ENCODE measurements at places on chromosomes 6 and 20.

DNA sequence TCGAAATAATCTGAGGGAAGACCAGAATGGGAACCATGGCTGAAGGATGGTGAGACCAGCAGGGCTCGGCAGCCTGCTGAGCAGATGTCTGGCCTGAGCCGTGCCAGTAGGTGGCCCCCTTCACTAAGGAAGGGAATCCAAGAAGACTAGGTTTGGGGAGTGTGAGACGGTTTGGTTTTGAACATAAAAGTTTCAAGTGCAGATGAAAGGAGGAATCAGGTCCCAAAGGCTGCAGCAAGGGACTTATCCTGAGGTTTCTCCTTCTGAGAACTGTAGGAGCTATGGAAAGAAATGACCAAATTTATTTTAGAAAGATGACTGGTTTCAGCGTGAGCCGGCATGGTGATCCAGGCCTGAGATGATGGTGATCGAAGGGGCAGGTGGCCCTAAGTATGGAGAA is 4.6 kb upstream of the OSER1 start:
- DNase-seq = peak; percentile 50

DNA sequence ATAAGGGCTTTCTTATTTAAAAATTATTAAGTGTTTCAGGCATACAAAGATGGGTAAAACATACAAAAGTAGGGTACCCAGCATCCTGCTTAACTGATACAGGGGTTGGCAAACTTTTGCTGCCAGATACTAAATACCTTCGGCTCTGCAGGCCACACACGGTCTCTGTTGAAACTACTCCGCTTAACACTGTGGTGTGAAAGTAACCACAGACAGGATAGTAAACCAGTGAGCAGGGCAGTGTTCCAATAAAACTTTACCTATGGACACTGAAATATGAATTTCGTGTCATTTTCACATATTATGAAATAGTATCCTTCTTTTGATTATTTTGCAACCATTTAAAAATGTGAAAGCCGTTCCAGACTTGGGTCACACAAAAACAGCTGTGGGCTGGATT is 92.4 kb downstream of the EYA2 start:
- DNase-seq = no peak

GRCh38 chr6:14818422-14818884 is 427.4 kb upstream of the JARID2 start:
- DNase-seq = no peak

DNA sequence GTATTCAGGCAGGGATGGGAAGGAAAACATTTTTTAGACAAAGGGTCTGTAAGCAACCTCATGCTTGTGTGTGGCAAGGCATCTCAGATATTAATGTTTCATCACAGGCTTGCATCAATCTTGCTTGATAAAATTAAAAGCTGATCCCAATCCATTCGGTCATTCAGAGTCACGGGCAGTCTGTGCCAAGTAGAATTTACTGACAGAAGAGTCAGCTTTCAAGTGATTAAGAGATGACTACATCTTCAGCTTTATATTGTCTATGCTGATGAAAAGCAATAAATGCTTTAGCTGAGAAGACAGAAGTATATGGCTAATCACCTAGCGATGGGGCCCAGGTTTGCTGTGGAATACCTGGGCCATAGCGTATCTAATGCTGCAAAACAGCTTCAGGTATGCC is 3.5 kb downstream of the PLEKHG1 start:
- no peak for DNase-seq

DNA sequence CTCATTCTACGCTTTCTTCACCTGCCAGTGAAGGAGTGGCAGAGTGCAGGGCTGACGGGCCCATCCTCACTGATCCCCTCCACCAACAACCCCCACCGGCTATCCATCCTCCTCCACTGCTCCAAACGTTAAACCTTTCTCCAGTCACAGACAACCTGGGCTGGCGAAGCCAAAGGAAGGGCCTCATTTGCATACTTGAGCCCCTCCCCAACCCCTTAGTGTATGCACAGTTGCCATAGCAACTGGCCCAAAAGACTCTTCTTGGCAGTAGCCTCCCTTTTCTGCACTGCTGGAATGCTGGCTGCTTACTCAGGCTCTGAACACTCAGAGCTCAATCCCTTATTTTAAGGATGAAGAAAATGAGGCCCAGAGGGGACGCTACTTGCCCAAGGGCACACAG is 130.3 kb downstream of the GRM4 start:
- DNase-seq = no peak

DNA sequence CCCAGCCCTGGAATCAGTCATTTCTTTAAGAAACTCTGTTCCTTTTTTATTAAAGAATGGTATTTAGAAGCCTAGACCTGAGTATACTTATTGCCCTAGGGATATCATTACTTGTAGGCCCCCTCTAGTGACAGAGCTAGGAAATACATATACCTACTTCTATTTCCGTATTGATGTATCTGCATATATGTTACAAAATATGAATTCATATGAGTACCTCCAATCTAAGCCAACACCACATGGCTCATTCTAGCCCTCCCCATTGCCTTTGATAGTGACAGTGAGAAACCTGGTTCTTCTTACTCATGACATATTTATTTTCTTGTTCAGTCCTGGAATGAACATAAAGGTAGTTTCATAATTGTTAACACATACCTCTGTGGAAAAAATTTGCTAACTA is 137.2 kb downstream of the FARS2 start:
- no peak for DNase-seq

- no peak for DNase-seq
Measured at GRCh38 chr6:12977806-12978205, 261.2 kb downstream of the PHACTR1 start.

- DNase-seq = no peak
Measured at GRCh38 chr6:32945108-32945760, 4.4 kb upstream of the HLA-DMB start.

DNA sequence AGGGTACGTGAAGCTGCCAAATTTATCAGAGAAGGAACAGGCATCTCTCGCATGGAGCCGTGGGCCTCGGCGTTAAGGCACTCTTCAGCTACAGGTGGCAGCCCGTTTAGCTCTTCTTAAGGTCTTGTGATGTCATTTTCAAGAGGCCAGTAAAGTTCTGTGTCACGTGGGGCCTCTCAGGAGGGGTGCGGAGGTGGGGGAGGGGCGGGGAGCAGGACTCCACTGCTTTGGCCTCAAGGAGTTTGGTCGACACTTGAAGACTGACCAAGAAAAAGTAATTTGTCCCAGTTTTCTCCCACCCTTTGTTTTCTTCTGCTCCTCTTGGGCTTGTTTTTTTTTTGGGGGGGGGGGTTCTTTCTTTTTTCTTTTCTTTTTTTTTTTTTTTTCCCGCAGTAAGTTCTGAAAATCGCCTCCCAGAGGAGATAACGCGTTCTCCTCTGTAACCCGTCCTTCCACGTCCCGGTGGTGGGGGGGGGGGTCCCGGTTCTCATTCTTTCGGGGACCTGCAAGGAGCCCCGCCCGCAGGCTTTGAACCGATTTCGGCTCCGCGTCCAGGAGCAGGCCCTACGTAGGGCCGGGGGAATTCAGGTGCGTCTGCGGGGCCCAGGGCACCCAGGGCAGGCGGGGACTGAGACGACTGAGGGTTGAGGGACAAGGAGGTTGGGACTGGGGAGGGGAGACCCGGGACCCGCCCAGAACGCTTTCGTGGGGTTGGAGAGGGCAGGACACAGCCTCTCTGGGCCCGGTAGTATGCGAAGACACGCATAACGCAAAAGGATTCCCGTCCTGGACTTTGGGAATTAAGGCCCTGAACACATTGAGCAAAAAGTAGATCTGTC is 26.0 kb downstream of the GPX6 start:
- DNase-seq = peak; percentile 82

GRCh38 chr6:139271056-139271455 is 20.7 kb downstream of the TXLNB start:
- DNase-seq = no peak

DNA sequence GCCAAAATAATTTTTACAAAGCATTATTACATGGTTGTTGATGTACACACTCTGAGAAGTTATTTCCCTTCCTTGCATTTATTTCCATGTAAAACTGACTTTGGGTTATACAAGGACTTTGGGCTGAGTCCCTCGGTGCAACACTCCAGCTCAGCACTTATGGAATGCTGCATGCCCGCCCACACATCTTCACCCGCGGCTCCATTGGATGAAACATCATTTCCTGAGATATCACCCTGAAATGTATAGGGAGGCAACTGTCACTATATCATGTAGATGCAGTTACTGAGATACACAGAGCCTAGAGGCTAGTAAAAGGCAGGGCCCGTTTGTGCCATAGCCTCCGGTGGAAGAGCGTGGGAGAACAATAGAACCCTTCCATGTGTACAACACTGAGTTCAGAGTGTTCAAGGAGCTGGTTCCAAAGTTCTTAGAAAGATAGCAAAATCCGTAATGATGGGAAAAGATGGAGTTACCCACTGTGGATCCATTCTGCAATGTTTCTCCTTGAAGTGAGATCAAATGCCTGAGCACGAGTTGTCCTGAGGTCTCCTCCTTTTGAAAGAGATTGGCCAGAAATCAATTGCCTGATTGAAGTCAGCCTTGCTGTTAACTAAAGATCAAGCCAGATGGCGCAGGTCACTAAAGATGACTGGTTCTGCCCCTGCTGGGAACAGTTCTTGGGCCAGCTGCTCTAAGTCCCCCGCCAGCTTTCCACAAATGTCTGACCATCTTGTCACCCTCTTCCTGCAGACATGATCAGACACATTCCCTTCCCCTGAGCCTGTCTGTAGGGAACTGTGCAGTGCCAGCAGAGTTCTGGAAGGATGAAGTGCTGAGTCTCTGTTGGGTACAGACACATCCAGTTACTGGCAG is 100.9 kb upstream of the IYD start:
- peak; percentile 35 for DNase-seq

DNA sequence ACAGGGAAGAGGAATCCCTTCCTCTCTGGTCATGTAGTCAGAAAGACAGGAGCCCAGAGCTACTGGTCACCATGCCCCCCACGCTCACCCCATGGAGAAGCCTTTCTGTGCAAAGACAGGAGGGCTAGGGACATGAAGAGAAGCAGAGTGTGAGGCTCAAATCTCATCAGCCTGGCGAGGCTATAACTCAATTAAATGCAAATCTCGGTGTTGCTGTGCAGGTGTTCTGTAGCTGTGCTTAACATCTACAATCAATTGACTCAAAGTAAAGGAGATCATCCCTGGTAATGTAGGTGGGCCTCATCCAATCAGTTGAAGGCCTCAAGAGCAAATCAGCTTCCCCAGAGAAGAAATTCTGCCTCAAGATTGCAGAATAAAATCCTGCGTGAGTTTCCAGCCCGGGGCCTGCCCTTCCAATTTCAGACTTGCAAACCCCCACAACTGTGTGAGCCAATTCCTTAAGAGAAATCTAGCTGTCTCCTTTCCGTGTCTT is 64.4 kb downstream of the CHMP4B start:
- no peak for DNase-seq

DNA sequence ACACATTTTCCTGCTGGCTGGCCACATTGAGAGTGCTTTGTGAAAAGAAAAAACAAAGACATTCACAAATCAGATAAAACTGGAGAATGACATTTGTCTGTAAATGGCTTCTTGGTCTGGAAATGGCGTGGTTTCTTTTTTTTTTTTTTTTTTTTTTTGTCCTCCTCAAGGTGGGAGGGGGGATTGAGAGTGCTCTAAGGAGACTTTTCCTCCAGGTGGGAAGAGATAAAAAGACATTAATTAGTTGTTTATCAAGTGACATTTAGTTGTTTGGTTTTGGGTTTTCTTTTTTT is 40.4 kb downstream of the GNAS start:
- DNase-seq = no peak

- DNase-seq = no peak
Measured at GRCh38 chr6:33903579-33903978, 99.8 kb upstream of the MLN start.

- no peak for DNase-seq
Measured at GRCh38 chr6:117448732-117449485, 23.2 kb upstream of the ROS1 start.

- DNase-seq = no peak
Measured at GRCh38 chr6:165571068-165571682, 91.9 kb downstream of the PDE10A start.

DNA sequence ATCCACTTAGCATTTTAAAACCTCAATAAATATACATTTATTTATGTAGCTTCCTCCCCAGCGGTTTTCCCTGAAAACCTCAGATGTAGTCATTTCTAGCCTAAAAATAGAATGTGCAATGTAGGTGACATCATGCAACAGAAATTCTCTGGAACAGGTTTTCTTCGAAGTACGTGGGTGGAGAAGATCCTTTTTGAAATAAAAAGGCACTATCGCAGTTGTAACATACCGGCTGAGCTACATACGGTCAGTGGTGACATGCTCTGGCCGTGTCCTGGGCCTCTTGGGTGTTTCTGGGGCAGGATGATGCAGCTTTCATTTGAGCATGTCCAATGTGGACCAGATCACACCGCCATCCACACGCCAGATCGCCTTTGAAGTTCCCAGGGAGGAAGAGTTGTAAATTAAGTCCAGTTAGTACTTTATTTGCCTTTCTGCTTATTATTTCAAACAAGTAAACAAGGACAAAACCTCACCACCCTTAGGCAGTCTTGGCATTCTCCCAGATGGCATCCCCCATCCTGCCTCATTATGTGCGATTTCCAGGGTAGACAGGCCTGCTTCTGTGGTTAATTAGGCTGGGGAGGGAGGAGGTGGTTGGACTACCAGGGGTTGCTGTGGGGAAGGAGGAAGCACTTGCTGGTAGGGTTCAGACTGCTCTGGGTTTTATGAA is 109.5 kb upstream of the CLDN20 start:
- no peak for DNase-seq

DNA sequence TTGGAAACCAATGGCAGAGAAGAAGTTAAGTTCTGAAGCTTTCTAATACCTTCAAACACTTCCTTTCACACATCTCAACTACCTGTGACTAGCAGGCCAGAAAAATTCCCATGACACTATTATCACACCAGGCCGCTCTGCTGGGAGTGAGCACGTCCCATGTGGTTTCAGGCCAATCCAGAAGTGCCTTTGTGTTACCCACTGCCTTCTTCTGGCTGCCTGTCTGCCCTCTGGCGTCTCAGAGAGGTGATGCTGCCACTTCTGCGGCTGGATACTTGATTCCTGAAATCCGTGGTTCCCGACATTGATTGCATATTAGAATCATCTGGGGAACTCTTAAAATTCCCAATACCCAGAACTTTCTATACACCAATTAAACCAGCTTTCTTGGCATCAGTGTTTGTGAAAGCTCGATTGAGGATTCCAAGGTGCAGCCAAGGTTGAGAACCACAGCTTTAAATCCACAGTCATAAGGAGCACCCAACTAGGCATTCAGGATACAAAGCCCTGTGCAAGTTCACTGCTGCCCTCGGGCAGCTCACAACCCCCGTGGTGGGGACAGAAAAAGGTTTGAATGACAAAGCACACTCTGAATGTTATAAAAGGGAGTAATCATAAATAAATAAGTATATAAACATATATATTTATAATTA is 65.6 kb downstream of the STMND1 start:
- peak; percentile 45 for DNase-seq
